ENCODE measurements at places on chromosomes 3 and 15. TPM values are rescaled to one million over a fixed set of nuclear protein-coding genes. Genes with fewer than 3 reads are reported as not detected.

BCL2A1 gene
- total RNA-seq, result 0.13 TPM

NOX5 gene
- total RNA-seq, result not detected

SAMMSON gene
- total RNA-seq, result not detected

EXD1 gene
- under 0.01 TPM for total RNA-seq

RPL39L gene
- 24.9 TPM for total RNA-seq

ZCWPW2 gene
- 0.13 TPM for total RNA-seq

PCCB gene
- 48.3 TPM for total RNA-seq

SIN3A gene
- total RNA-seq, result 29.6 TPM

ATG3 gene
- 62.0 TPM for total RNA-seq

ROPN1B gene
- total RNA-seq, result not detected

FSD2 gene
- total RNA-seq, result not detected

EBLN2 gene
- total RNA-seq, result 2.9 TPM

LTF gene
- 0.13 TPM for total RNA-seq

PRSS50 gene
- total RNA-seq, result not detected

NXPE3 gene
- total RNA-seq, result 3.9 TPM

PLCB2 gene
- total RNA-seq, result not detected

BSN gene
- total RNA-seq, result under 0.01 TPM

PKM gene
- 1,022 TPM for total RNA-seq

ALG1L2 gene
- total RNA-seq, result not detected

DAZL gene
- not detected for total RNA-seq

ARPP21 gene
- total RNA-seq, result not detected

IMPG2 gene
- 0.26 TPM for total RNA-seq

IGSF10 gene
- total RNA-seq, result not detected

PLA2G4D gene
- not detected for total RNA-seq

SLC12A1 gene
- not detected for total RNA-seq

PDZRN3 gene
- total RNA-seq, result 0.13 TPM

CRABP1 gene
- not detected for total RNA-seq

TP63 gene
- not detected for total RNA-seq

Measured in dermis microvascular lymphatic vessel endothelial cell (primary cell).